ENCODE measurements at places on chromosomes 3 and 15.

- DNase-seq = no peak
Measured at GRCh38 chr15:98802187-98802586, 153.8 kb downstream of the IGF1R start.

GRCh38 chr15:71131601-71132362 lies 16.5 kb downstream of the THSD4 start:
- DNase-seq = no peak

GRCh38 chr3:45216021-45216609 lies 10.0 kb downstream of the TMEM158 start:
- no peak for DNase-seq

DNA sequence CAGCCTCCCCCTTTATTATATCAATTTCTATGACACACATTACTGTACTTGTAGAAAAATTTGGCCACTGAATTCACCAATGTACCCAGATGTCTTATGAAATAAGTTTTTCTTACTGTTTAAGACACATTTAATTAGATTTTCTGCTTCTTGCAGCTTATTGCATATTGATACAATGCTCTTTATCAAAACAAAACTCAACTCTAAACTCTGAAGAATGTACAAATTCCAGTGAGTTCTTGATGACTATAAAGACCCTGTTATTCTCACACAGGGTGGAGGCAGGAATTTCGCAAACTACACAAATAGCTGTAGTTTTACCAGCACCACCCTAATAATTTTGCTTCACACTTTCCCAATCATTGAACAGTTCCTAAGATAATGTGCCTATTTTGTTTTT lies 22.0 kb downstream of the CMTM6 start:
- DNase-seq = peak; percentile 38

DNA sequence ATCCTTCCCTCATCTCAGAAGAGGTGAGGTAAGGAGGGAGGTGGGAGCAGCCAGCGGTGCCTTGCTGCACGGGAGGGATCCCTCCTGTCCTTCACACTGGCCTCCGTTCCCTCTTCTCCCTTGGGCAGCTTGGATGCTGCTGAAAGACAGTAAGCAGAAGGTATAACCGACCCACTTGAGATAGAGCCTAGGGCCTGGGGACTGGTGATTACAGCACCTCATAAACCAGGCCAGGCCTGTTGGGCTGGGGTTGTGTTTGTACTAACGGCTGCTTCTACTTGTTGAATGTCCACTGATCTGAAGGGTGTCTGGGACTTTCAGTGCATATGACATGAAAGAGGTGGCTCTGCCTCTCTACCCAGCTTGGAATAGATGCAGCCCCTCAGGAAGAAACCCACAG lies 25.0 kb downstream of the SEMA6D start:
- DNase-seq = no peak

DNA sequence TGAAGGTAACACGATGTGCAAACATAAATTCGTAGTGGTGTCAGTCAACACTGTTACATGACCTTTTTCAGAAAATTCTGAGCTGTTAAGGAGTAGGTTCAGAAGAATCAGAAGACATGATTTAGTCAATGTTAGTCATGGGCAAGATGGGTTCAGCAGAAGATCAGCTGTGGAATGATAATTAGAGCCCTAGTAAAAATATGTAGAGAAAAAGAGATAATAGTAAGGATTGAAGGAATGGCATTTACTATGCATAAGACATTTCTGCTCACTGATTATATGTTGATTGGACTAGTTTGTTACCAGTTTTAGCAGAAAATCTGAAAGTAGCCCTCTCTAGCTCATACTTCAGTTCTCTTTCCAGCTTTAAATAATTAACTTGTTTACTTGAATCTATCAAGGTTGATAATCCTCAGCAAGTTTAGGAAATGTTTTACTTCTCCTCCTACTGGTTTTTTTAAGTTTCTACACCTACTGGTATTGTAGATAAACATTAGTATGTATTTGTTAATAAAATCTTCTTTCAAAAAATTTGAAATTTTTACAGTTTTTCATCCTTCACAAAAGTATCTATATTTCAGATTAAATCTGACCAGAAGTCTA lies 98.6 kb downstream of the ALCAM start:
- no peak for DNase-seq

DNA sequence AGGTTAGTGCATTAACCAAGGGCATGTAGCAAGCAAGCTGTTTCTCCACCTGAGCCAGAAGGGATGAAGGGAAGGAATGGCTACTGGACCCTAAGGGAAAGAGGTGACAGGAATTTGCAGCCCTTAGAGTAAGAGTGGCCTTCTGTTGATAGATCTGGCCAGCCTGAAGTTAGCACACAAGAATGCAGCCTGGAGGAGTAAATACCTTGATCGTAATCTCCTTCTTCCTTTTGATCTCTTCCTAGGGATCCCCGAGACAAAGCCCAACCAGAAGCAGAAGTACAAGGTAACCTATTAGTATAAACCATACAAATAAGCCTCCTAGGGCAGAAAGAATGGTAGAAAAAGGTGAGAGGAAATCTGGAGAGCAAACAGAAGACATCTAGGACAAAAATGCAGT lies 134.6 kb downstream of the ATP8B4 start:
- no peak for DNase-seq

GRCh38 chr3:69016901-69017300 lies 3.4 kb upstream of the EOGT start:
- DNase-seq = no peak

DNA sequence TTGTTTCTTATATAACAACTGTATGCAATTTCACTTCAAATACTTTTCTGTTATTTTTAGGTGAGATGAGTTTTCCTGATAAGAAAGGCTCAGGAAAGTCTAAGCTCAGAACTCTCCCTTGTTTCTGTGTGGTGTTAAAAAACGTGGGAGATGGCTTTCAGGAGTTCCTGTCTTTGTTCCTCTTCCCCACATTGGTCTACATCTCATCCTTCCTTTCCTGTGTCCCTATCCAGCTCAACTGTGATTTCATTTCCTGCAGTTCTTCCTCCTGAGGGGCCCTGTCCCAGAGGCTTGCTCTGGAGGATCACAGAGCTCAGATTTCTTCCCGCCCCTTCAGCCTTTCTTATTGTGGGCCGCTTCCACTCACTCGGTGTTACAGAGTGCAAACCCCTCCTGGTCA lies 11.2 kb downstream of the SEC13 start:
- DNase-seq = peak; percentile 78

DNA sequence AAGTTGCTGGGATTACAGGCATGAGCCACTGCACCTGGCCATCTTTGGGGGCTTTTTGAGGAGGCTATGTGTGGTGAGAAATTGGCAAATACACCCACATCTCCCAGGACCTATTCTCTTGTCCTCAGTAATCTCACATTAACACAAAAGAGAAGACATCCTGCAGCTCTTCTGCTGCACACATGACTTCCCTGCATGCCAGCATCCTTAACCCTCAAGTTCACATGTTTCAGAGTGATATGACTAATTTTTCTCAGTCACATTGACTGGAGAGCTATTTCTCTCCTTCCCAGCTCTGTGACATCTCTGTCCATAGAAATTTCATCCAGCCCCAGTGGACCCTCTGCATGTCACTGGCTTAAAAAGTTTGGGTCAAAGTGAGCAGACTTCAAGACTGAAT lies 1.9 kb upstream of the SKIC8 start:
- no peak for DNase-seq

DNA sequence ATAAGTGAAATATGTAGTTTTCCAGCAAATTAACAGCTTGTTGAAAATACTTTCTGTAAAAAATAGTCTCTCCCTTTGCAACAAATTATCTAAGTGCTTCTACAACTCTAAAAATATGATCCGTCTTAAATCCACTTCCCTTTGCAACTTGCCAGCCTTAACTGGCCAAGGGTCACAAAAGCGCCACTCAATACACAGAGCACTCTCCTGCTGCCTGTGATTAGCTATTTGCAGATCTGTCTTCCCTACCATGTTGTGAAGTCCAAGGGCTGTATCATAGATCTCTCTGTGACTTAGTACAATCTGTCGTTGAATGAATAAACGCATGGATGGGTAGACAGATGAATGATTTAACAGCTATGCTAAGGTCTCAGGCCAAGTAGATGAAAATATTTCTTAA lies 76.2 kb downstream of the ITGB5 start:
- no peak for DNase-seq

DNA sequence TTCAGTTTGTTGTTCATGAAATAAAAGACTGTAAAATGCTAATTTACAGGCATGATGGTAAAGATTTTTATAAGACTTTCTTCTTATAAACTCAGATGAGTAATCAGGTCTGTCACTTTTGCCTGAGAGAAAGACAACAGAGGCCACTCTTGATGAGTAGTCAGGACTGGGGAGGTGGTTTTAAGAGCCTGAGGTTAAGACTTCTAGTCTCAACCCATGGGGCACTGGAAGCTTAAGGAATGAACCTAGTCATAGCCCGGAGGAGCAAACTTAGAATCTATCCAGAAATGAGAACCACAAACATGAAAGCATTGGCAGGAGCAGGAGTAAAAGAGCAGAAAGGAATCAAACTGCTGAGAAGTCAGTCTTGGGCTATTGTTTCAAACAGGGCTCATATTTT lies 846.3 kb upstream of the ARPP21 start:
- DNase-seq = no peak

DNA sequence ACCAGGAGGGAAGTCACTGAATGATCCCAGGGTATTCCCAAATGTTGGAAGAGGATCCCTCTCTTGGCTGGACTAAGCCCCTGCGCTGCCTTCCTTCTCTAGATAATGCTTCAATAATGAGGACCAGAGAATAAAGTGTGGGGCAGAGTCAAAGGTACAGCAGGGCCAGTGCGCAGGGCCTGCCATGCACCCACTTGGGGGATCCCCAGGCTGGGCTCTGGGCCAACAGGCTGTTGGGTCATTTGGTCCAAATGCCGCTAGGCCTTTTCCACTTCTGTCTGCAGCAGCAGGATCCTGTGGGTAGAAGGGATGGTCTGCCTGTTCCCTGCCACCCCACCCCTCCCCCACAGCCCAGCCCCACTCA lies 5.7 kb upstream of the CLK3 start:
- DNase-seq = no peak

GRCh38 chr3:190064112-190064511 lies 56.6 kb downstream of the P3H2 start:
- peak; percentile 86 for DNase-seq

DNA sequence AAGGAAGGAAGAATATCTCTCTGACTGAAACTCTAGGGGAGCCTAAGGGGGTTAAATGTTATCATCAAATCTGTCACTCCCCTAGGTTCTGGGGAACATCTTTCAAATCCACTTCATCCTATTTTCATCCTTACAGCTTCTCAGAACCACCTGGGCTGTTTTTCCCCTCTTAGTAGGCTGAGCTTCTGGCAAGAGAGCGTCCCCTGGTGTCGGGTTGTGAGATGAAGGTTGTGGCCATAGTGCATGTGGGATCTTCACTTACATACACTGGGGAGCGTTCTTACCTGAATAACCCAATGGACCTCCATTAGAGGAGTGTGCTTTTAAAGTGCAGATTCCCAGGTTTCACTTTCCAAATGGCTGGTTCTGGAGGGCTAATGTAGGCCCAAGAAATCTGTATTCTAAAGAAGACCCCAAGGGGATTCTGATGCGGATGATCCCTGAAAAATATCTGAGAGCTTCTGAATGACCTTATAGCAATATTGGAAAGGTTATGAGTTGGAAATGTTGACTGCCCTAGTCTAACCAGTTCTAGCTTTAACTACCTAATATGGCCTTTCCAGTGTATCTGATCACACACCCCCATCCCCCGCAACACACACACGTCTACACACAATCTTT lies 663.7 kb downstream of the AGBL1 start:
- DNase-seq = no peak

- no peak for DNase-seq
Measured at GRCh38 chr3:178381555-178381954, 154.7 kb upstream of the KCNMB2 start.

GRCh38 chr15:98658831-98659699 lies 10.7 kb downstream of the IGF1R start:
- DNase-seq = peak; percentile 65

GRCh38 chr3:30180310-30181177 lies 425.9 kb upstream of the TGFBR2 start:
- DNase-seq = peak; percentile 53

- DNase-seq = peak; percentile 14
Measured at GRCh38 chr3:25662736-25663320, 1.9 kb downstream of the TOP2B start.

DNA sequence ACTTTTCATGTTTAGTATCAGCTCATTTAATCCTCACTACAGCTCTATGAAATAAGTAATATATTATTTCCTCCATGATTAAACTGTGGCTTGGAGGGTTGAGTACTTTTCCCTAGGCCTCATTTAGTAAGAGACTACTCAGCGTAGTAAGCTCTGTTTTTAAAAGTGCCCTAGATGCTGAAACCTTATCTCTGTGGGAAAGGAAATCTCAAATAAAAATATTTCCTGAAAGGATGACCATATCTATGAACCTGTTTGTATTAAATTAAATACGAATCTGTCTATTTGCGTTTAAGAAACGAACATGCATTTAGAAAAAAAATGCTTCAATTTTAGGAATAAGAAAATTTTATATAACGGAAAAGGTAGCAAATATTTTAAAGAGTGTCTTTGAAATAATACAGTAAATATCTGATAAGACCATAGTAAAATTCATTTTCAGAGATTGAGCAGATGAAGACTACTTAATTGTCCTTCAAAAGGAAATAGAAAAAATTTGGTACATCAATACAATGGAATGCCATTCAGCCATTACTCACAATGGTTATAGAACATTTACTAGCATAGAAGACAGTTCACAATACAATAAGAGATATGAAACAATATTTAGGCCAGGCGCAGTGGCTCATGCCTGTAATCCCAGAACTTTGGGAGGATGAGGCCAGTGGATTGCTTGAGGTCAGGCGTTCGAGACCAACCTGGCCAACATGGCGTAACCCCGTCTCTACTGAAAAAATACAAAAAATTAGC lies 56.2 kb downstream of the ATG7 start:
- DNase-seq = peak; percentile 28

DNA sequence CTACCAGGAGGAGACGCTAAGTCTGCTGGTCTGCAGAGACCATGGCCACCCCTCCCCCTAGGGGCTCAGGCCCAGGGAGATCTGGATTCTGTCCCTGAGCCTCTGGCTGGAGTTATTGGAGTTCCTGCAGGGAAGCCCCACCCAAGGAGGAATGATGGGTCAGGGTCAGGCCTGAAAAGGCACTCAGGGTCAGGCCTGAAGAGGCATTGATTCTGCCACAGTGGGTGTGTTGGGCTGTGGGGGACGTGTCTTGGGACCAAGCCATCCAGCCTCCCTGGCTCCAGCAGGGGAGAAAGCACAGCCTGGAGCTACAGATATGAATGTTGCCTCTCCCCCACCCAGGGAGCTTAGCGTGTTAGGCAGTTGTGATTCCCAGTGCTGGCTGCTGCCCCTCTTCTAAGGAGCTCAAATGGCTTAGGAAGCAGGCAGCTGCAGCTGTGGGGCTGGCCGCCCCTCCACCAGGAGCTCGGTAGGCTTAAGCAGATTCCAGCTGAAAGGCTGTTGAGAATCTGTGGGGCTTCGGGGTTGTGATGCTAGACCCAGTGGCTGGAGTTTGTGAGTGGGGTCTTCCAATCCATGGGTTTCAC lies 176.7 kb downstream of the CHL1 start:
- no peak for DNase-seq

GRCh38 chr15:63340878-63341277 lies 40.8 kb downstream of the CA12 start:
- DNase-seq = no peak

- DNase-seq = no peak
Measured at GRCh38 chr3:157469561-157470294, 33.1 kb downstream of the PTX3 start.

All from fibroblast of pulmonary artery (primary cell).